Stimulated activated CD4-positive, alpha-beta T cell treated with anti-CD3 and anti-CD28 coated beads, Interleukin-12 subunit alpha, Interleukin-12 subunit beta, amount 100 ng/mL, for 24 hours (primary cell): ENCODE measurements at places on chromosomes 16 and 17.

- no peak for DNase-seq
Observed at GRCh38 chr16:78773291-78773702, 673.8 kb downstream of the WWOX start.

DNA sequence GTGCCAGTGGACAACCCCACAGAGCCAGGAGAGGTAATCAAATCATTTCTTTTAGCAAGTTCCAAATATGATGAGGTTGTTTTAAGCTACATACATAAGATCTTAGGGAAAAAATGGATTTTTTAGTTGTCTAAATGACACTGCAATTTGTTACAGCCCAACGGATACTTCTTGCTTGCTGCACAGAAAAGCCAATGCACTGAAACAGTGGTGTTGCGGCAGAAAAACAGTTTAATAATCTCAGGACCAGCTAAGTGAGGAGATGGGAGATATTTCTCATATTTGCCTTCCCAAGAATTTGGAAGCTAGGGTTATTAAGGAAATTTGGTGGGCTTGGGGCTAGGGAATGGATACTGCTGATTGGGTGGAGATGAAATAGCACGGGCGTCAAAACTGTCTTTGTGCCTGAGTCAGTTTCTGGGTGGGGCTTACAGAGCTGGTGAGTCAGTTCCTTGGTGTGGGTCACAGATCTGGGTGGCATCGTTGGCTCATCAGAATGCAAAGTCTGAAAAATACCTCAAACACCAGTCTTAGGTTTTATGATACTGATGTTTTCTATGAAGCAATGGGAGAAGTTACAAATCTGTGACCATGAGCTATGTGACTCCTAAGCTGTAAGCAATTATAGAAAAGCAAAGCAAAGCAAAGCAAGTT lies 255.4 kb downstream of the IRX3 start:
- no peak for DNase-seq

- no peak for DNase-seq
Observed at GRCh38 chr17:48526608-48527546, 3.9 kb downstream of the HOXB1 start.

DNA sequence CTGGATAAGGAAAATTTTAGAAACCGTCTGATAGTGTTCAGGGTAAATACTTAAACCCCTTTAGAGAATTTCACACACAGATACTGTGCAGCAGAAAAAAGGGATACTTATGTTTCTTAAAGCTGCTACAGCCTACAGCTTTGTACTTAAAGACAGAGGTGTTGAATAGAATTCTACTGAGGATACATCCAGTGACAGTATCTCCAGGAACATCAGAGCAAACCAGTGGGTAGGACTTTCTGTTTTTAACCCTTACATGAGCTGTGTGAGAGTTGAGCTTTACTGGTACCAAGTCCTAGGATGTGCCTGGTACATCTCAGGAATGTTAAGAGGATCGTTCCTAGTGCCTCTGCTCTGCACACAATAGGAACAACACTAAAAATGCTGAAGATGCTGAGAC lies 191.5 kb downstream of the FTO start:
- DNase-seq = no peak

GRCh38 chr17:82241183-82241925 lies 12.5 kb downstream of the SLC16A3 start:
- peak; percentile 50 for DNase-seq

DNA sequence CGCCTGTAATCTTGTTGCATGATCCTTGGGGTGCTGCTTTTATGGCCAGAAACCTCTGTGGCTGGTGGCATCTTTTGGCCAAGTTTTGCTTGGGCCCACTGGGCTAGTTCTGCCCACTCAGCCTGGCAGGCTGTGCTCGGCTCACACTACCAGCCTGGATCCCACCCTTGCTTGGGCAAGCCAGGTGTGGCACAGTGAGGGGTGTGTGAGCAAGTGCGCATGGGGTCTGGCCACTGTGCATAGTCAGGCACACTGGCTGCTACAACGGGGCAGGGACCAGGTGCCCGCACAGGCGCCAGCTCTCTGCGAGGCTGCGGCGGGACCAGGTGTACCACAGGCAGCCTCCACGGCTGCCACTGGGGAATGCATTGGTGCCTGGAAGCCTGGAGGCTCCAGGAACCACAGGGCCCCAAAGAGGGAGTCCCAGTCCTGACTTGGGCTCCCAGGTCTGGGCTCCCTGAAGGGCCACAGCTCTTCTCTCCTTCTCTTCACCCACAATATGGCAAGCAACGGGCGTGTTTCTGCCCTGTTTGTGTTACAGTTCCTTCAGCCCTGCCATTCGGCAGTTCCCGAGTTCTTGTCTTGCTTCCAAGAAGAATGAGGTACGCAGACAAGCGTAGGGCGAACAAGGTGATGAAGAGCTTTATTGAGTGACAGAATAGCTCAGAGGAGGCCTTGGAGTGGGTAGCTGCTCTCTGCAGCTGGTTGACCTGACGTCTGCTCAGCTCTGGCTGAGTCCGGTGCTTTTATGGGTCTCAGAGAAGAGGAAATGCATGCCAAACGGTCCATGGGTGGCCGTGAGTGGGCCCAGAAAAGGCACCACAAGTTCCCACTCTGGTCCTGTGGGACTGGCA lies 26.7 kb upstream of the PRM1 start:
- no peak for DNase-seq

DNA sequence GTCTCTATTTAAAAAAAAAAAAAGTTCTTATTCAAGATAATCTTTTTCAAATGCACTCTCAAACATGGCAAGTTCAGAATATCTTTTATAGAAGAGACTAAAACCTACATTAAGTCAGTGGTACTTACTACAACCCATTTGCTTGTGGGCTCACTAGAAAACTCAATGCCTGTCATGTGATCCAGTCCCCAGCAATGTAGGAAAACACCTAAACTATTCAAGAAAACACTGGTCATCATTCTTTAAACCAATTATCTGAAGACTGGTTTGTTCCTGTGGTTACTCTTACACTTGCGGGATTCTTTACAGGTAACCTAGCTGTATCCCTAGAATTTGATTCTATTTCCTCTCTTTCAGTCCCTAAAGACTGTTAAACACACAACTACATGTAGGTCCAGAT lies 19.6 kb downstream of the MED13 start:
- DNase-seq = no peak

GRCh38 chr17:70049801-70050591 lies 25.0 kb upstream of the KCNJ16 start:
- no peak for DNase-seq

- no peak for DNase-seq
Observed at GRCh38 chr16:4345836-4346781, 5.0 kb downstream of the PAM16 start.

DNA sequence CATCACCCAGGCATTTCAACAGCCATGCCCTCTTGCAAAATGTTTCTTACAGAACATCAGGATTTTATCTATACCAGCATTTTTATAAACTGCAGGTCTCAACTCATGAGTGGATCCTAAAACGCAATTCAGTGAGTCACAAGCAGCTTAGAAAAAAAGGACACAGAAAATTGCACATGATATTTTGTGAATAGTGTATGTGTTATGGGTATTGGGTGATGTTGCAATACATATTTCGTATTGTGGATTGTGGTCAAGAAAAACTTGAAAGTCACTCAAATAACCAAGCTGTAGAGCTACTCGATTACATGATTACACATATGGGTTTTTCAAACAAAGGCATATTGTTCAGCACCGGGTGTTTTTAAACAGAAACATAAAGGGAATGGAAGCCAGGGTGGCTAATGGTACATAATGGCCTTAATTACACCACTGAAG lies 1.4 kb downstream of the WIPI1 start:
- no peak for DNase-seq

DNA sequence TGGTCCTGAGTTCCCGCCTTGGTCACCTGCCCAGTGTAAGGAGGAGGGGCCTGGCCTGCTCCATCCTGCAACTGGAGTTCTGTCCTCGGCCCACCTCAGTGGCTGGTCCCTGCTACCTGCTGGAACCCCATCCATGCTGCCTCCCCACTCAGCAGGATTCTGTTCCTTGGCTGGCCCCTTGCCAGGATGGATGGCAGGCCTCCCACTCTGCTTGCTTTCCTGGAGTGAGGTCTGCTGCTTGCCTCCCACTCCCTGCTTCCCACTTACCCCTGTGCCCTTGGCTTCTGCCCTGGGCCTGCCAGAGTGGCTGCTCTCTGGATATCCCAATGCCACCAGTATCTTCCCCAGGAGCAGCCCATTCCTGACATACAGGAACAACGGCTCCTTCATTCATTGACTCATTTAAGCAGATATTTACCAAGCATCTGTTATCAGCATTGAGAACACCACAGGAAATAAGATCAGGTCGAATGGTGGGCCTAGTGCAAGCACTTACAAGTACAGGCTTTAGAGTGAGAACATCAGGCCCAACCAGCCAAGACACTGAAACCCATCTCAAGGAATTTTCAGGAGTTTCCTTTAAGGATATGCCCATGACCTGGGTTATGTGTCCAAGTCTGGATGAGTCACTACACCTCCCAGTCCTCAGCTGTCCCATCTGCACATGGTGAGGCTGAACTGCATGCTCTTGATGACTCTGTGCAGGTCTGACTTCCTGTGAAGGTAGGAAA lies 17.0 kb upstream of the RPRML start:
- no peak for DNase-seq

GRCh38 chr16:10385725-10386516 lies at the start of gene ATF7IP2:
Gene ATF7IP2 (plus strand): TSS chr16:10386061. CDS start chr16:10430621, 44,560 bp downstream.
- DNase-seq = peak; percentile 78

GRCh38 chr17:16940116-16940881 lies 31.6 kb downstream of the TNFRSF13B start:
- DNase-seq = no peak

- no peak for DNase-seq
Observed at GRCh38 chr16:86806838-86807351, 228.5 kb downstream of the FOXL1 start.

DNA sequence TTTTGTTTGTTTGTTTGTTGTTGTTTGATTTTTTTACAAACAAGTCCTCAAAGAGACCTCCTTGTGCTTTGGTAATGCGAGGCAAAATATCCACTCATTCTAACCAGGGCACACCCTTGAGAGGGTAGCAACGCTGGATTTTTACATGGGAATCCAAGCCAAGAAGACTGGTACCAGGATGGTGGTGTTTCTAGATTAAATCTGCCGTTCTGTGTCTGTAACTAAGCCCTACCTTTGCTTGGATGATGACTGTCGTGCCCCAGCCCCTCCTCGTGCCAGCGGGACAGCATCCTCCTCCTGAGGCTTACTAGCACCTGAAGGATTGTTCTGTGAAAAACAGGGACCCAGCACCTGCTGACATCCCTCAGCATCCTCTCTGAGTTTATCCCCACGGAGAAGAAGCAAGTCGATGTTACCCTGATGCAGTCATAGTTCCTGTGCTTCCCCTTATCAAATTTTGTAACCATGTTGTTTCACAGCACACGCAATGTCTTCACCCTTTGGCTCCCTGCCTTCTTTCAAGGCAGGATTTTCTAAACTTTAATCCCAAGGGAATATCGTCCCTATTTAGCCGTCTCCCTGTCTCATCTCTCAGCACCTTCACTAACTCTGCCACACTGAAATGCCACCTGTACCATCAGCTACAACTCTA lies 5.1 kb upstream of the HSBP1 start:
- no peak for DNase-seq

DNA sequence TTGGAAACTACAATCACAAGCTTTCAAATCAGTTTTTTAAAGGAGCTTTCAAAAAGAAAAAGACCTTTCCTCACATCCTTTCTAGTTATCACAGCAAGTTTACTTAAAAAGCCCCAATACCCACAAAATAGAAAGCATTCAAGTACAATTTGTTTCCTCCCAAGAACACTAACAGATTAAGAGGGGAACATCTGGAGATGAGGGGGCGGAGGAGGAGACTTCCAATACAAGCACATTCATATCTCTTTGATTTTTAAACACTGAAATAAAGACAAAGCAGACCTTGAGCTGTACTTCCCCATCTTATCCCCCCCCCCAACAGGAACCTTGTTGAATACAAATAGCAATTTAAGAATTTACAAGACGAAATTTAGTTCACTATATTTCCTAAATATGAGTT lies 2.0 kb downstream of the YWHAE start:
- DNase-seq = no peak

DNA sequence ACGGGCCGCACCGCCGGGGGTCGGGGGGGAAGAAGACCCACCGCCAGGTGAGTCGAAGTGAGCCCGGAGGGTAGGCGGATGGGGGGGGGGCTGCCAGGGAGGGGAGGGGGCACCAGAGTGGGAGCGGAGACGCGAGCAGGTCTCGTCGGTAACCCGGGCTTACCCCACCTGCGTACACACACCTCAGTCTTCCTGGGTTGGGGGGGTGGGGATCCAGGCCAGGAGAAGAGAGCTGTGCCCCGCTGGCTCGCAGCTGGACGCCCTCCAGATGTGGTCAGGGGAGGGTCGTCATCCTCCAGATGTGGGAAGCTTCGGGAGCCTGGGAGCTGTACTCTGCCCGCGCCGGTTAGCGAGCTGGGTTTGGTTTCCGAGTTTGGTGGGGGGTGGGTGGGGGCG lies 1.2 kb downstream of the CACNA1G start:
- DNase-seq = no peak

- DNase-seq = peak; percentile 64
Observed at GRCh38 chr17:80649672-80650330, 105.2 kb downstream of the RPTOR start.

DNA sequence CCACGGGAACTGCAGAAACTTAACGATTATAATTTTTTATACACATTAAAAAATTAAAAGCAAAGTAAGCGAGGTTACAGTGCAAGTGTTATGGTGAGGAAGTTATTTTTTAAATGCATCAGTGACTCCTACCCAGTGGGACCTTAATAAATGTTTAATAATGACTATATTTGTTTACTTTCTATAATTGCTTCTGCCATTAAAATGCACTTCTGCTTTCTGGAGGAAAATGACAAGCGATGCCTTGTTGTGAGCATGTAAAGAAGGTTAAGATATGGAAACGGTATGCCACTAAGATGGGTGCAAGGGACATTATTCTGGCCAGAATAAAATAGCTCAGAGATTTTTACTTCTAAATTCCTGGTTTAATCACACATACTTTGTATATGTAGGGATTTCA lies 252.1 kb downstream of the CDH11 start:
- DNase-seq = no peak

DNA sequence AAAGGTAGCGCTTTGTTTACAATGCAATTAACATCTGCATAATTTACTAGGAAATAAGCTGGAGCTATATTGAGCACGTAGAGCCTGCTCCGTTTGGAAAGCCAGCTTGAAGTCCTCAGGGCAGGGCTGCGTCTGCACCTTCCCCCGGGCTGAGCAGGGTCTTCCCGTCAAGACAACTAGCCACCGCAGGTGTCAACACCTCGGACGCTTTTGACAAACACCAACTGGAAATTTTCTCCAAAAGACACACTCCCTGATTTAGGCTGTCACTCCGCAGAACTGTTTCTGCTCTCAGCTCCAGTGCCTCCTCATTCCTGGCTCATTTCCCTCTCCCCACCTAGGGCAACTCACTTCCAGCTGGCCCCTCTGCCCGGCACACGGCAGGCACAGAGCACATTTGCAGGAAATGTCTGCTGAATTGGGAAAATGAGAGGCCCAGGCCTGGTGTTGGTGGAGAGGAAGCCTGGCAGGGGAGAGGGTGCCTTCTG lies 170.3 kb downstream of the MAF start:
- no peak for DNase-seq
